ENCODE measurements at places on chromosomes 5 and 9. TPM values are rescaled to one million over a fixed set of nuclear protein-coding genes. Genes with fewer than 3 reads are reported as not detected.

Gene HAVCR1
- 37.7 TPM for total RNA-seq

Gene MVB12B
- total RNA-seq, result 6.4 TPM

Gene SYK
- not detected for total RNA-seq

Gene MOB3B
- 8.4 TPM for total RNA-seq

Gene SLC6A18
- total RNA-seq, result not detected

Gene IL9
- total RNA-seq, result not detected

Gene HEMGN
- not detected for total RNA-seq

Data from A549 treated with CpdA at 1 μM for 4 hours (cell line).